ENCODE measurements at places on chromosomes 3 and 15.

DNA sequence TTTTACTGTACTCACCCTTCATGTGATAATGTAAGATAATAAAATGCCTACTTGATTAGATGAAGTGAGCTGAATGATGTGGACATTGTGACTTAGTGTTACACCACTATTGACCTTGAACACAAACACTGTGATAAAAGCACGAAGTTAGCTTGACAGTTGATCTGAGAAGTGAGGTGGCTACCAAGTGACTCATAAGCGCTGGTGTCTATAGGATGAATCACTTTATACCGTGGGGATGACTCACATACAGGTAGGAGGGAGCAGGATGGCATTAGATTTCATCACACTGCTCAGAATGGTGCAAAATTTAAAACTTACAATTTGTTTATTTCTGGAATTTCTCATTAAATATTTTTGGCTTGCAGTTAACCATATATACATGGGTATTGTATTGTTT, 174.7 kb upstream of the CNTN3 start:
- DNase-seq = no peak

DNA sequence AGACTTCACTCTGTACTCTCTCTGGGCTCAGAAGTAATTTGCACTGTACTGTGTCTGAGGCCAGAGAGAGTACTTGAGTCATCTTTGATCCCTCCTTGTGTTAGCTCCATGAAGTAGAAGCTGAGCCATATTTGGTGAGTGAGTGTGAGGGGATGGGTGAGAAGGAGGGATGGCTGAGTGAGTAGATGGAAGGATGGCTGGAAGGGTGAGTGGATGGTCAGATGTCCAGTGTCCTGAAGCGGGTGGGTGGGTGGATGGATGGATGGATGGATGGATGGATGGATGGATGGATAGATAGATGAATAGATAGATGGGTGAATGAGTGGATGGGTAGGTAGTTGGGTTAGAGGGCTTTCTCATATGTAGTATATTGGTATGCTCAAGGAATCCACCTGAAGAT, 39.3 kb downstream of the FGD5 start:
- DNase-seq = no peak

- no peak for DNase-seq
These were observed 252.4 kb upstream of the HES1 start for GRCh38 chr3:193883551-193883950.

GRCh38 chr3:156614642-156615511, 59.5 kb upstream of the TIPARP start:
- DNase-seq = no peak

- no peak for DNase-seq
These were observed 63.8 kb upstream of the GLCE start for GRCh38 chr15:69096626-69097025.

DNA sequence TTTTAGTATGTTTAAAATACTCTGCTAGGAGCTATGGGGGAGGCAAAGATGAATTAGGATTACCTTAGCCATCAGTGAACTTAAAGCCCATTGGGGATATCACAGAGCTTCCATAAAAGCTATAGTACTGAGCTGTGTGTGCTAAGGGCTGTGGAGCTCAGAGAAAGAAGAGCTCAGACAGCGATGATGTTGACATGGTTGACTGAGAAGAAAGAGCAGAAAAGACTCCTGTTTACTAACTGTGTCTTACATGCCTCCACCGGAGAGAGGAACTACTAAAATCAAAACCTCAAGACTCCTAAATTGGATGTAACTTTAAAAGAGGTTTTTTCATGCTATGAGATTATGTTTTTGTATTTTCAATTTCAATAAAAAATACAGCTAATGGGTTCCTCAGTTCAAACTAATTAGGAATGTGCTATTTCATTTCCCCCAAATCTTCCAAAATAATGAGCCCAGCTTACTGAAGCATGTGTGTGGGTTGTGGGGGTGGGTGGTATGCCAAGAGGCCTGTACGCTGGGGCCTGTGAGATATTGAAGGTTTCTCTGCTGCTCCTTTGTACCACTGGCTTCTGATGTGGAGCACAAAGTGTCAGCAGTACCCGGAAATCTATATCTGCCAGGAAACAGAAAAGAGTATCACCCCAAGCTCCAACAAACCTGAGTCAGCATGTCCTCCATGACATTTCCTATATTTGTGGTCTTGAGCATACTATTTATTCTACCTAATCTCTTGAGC, 22.7 kb downstream of the DGKG start:
- no peak for DNase-seq

- no peak for DNase-seq
These were observed 3.6 kb downstream of the KLHL6 start for GRCh38 chr3:183551930-183552329.

- no peak for DNase-seq
These were observed 8.7 kb upstream of the SEMA3F start for GRCh38 chr3:50146316-50146901.

- DNase-seq = no peak
These were observed 30.2 kb downstream of the TSPAN3 start for GRCh38 chr15:77040673-77041072.

- no peak for DNase-seq
These were observed 245.7 kb downstream of the SV2B start for GRCh38 chr15:91345736-91346135.

GRCh38 chr3:118760585-118761290, 273.9 kb downstream of the IGSF11 start:
- DNase-seq = no peak

DNA sequence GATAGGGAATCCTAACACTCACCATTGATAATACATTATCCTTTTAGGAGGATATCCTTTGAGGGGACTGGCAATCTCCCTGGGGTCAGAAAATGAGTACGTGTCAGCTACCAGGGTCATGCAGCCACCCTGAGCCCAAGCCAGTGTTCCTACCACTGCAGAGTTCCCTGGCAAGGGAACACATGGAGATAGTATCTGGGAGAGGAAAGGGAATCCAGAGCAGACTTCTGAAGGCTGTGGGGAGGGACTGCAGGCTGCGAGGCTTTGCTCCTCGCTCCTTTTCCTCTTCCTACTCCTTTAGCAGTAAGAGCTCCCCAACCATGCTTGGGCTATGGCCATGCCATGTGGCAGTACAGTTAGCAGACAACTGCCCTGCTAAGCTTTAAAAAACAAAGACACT, 62.9 kb upstream of the TJP1 start:
- no peak for DNase-seq

DNA sequence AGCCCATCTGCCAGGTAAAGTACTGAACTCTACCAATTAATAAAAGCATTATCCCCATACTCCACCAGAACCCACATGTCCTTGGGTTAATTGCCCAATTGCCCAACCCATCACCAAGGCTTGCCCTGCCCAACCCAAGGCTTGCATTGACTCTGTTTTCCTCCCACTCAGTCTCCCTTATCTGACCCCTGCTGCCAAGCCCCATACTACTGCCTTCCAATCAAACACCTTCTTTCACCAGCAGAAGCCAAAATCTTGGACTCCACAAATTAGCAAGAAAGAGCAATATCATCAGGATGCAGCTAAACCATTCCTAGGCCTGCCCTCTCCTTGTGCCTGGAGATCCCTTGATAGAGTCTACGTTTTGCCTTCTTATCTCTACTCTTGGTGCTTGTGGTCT, 602.9 kb downstream of the NTRK3 start:
- DNase-seq = no peak

DNA sequence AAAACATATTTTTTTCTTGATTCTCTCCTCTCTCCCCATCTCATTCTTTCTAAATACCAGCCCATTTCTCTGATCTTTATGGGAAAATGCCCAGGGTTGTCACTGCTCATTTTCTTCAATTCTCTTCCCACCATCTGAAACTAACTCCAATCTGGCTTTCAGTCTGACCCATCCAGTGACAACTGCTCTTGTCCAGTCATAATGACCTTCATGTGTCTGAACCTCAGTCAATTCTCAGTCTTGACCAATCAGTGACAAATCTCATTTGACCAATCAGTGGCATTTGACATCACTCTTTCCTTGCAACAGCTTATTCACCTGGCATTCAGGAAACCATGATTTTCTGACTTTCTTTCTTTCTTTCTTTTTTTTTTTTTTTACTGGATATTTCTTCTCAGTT, 15.1 kb downstream of the VEPH1 start:
- DNase-seq = no peak

DNA sequence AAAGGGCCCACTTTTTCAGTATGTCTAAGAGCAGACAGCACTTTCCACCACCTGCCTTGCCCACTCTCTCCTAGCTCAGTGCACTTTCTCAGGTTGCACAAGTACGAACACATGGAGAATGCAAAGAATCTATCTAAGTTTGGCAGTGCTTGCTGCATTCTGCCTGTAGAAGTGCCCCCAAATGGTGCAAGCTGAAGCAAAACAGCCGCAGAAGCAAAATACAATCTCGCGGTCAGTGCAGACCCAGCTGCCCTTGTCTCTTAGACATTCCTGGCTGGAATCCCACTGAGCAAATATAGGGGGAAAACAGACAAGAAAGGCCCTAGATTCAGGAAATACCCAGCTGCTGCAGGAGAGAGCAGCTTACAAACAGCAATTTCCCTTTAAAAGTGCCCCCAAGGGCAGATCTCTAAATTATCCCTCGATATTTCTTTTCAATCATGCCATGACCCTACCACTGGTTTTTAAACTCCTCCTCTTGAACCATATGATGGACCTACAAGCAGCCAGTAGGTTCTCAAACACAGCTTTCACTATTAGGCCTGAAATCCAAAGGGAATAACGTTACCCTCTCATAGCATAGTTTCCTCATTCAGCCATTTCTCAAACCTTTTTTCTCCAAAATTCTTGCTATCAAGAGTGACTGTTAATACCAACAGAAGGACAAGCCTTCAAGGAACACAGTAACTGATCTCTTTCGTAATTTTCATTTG, 67.0 kb downstream of the TNIK start:
- DNase-seq = no peak

DNA sequence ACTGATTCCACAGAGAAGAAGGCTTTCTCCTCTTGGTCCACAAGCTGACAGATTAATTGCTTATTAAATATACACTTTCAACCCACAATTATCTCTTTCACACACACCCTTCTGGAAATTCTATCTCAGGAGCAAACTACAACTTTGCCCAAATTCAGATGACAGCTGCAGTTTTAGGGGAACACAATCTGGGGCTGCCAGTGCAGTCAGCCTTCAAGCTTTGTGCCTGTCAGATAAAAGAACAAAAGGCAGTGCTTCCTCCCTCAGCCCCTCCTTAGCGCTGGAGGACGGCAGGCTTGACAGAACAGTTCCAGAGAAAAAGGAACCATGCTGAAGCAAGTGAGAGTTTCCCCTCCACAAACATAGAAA, 99.6 kb downstream of the TMCC1 start:
- no peak for DNase-seq

- DNase-seq = no peak
These were observed 36.7 kb downstream of the HMG20A start for GRCh38 chr15:77457191-77457904.

GRCh38 chr3:14265246-14265962, 86.8 kb downstream of the LSM3 start:
- DNase-seq = no peak

DNA sequence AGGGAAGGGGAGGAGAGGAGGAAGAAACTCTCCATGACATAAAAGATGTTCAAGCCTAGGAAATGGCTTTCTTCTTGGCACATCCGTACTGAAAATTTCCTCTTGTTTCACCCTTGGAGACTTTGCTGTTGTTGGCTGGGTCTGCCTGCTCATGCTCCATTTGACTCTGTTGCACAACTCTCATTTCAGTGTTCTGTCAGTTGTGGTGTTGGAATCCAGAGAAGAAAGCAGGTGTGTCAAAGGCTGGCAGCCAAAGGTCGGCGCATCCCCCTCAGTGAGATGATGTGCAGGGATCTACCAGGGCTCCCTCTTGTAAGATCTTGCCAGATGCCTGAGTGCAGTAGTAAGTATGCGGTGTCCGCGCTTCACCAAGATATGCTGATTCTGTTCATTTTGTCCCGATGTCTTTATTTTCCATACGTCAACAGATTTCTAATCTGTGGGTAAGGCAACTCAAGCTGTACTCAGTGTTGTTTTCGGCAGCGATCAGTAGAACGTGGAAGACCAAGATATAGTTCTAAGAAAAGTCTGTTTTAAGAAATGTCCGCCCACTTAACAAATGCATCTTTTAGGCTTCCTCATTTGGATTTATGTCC, 265.2 kb upstream of the GOLGA6L4 start:
- DNase-seq = no peak

GRCh38 chr3:188279502-188280335, 125.8 kb downstream of the LPP start:
- DNase-seq = no peak

DNA sequence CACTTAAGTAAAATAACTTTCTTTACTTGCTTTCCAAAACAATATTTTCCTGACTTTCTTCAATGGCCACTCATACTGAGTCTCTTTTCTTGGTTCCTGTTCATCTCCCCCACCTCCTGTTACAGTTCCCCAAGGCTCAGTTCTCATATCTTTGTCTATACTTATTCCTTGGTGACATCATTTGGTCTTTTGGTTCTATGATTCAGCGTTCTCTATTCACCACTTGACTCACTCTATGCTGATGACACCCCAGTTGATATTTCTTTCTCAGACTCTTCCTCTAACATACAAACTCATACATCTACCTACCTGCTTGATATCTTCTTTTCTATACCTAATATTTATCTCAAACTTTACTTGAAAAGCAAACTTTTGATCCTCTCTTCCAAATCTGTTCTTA, 85.0 kb upstream of the P3H2 start:
- no peak for DNase-seq

GRCh38 chr15:98127586-98127985, 167.1 kb downstream of the ARRDC4 start:
- no peak for DNase-seq

- DNase-seq = no peak
These were observed 115.2 kb downstream of the NTRK3 start for GRCh38 chr15:88141269-88141889.

GRCh38 chr3:151644986-151645385, 88.7 kb upstream of the AADACL2 start:
- no peak for DNase-seq

DNA sequence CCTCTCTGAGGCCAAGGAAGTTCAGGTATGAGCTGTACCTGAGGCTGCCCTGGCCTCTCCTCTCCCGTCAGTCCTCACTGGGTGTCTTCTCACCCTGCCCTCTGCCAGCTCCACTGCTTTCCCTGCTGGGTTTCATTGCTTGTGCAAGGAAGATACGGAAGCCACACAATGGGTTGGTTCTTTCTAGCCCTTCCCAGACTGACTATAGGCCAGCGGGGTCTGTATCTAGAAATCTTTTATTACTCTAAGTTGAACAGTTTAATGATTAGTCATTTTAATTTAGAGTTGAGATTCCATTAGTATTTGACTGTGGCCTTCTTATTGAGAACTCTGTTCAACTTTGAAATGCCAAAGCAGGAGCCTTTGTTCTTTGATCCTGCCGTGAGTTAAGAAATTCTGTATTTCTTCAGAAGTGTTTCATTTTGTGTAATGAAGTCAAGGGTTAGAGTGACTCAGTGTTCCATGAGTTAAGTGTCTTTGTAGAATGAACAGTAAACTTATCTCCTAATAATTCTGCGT, 16.2 kb downstream of the C3orf62 start:
- DNase-seq = no peak

GRCh38 chr3:32413845-32414521, 22.3 kb downstream of the CMTM7 start:
- DNase-seq = no peak

- DNase-seq = no peak
These were observed 112.9 kb downstream of the SEC22A start for GRCh38 chr3:123314359-123315270.

GRCh38 chr3:151976211-151977050, 103.0 kb downstream of the SUCNR1 start:
- no peak for DNase-seq
